Activated CD4-positive, alpha-beta T cell treated with anti-CD3 and anti-CD28 coated beads, Interleukin-2, amount 10 ng/mL, durations not matched to agents 24 days and 14 days (primary cell): ENCODE measurements at places on chromosomes 5 and 9.

DNA sequence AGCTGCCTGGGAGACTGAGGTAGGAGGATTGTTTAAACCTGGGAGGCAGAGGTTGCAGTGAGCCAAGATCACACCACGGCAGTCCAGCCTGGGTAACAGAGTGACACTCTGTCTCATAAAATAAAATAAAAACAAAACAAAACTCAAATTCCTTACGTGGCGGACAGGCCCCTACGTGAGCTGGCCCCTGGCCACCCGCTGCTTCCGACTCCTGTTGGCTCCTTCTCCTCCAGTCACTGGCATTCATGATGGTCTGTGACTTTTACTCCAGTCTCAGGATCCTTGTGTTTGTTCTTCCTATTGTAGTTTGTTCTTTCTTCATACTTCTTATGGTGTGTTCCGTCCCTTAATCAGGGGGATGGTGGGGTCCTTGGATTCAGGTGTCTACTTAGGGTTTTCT is 28.5 kb upstream of the ZFR start:
- H3K4me1 ChIP-seq: no peaks in the 10 kb centered on the region
- no peak overlapping the region for H3K4me3 ChIP-seq
- H3K27me3 ChIP-seq: peaks cover 7% of the 10 kb centered on the region

DNA sequence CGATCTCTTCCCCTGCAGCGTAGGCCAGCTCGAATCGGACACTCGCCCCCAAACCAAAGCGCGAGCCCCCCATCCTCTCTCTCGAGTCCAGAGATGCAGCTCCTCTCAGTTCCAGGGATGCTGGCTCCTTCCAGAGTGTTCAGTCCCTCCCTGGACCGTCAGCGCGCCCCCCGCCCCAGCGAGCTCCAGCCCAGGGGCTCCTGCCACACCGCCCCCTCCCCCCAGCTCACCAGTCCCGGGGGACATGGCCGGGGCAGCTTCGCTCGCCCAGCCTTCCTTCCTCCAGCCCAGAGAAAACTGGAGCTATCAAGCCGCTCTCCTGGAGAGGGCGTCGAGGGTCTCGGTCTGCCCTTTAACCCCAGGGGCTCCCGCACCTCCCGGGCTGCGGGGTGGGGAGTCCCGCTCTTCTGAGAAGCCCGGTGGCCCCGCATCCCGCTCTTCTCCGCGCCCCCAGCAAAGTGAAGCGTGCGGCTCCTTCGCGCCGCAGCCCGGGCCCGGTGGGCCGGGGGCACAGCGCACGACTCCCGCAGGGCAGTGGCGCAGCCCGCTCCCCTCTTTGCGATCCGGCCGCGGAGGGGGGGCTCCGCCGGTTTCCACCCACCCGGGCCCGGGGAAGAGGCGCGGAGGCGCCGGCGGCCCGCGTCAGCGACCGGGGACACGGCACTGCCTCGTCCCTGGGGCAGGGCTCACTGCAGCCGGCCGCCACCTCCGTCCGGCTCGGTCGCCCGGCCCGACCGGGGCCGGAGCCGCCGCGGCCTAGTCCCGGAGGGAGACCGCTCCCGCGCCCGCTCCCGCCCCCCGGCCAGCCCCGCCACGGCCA is 587 bp downstream of the MIER3 start:
- peaks cover 12% of the 10 kb centered on the region for H3K36me3 ChIP-seq
- H3K4me3 ChIP-seq: peak overlapping the region; percentile 98
- peak overlapping the region; percentile 90 for H3K27ac ChIP-seq
- DNase-seq: peak; percentile 79
- H3K4me1 ChIP-seq: peaks cover 20% of the 10 kb centered on the region

- H3K27me3 ChIP-seq: no peaks in the 10 kb centered on the region
- H3K4me1 ChIP-seq: no peaks in the 10 kb centered on the region
- no peaks in the 10 kb centered on the region for H3K36me3 ChIP-seq
- H3K27ac ChIP-seq: no peak overlapping the region
- no peak for DNase-seq
Observed at GRCh38 chr5:151509231-151509630, 61.8 kb downstream of the SLC36A1 start.

- DNase-seq: no peak
- no peaks in the 10 kb centered on the region for H3K27me3 ChIP-seq
- no peak overlapping the region for H3K27ac ChIP-seq
- H3K36me3 ChIP-seq: no peaks in the 10 kb centered on the region
Observed at GRCh38 chr9:29290516-29290915, 1717.2 kb upstream of the C9orf72 start.

DNA sequence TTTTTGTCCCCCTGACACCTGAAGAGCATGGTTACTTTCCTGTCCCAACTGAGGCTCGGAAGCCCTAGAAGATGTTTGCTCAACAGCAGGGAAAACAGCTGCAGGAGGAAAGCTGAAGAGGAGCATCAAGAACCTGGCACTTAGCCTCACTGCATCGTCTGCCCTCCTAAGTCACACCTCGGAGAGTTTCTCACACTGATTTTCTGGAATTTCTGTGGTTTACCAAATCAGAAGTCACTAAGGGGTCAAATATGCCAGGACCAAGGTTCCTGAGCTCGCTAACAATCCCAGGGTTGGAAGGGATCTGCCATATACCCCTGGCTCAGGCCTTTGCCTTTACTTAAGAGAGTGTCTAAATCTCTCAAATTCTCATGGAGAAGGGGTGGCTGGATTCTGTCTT is 5.3 kb downstream of the IL12B start:
- no peak overlapping the region for H3K4me3 ChIP-seq
- H3K4me1 ChIP-seq: peaks cover 1% of the 10 kb centered on the region
- H3K27ac ChIP-seq: no peak overlapping the region
- DNase-seq: no peak

DNA sequence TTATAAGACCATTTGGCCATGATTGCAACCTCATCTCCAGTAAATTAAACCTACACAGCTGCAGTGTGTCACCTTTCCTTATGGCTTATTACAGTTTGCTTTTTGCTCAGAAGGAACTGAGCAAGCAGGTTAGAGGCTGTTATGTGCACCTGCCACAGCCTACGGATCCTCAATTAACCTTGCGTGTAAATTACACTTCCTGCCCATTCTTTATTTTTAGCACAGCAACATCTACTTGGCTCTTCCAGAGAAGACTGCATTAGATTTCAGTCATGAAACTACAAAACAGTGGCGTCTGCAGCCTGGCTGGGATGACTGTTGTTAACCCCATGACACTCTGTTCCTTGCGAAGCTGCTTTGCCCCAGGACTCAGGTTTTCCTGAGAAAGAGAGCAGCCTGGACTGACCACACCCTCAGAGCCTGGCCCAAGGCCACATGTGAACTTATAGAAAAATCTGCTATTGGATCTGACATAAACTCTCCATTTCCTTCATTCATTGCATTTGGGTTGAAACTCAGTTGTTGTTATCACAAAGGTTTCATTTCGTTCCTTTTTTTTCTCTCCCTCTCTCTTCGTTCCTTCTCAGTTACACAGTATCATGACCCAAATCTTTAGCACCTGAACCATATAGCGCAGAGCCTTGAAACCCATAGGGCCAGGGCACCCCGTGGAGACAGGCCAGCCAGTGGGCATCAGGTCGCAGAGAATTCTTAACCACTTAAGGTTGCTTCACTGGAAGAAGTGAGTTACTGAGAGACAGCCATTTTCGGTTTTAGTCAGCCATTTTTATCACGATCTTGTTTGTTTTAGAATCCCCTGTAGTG is 138.6 kb downstream of the PALM2AKAP2 start:
- H3K27me3 ChIP-seq: no peaks in the 10 kb centered on the region
- peak overlapping the region; percentile 97 for H3K27ac ChIP-seq
- H3K4me3 ChIP-seq: peak overlapping the region; percentile 85
- H3K36me3 ChIP-seq: no peaks in the 10 kb centered on the region

DNA sequence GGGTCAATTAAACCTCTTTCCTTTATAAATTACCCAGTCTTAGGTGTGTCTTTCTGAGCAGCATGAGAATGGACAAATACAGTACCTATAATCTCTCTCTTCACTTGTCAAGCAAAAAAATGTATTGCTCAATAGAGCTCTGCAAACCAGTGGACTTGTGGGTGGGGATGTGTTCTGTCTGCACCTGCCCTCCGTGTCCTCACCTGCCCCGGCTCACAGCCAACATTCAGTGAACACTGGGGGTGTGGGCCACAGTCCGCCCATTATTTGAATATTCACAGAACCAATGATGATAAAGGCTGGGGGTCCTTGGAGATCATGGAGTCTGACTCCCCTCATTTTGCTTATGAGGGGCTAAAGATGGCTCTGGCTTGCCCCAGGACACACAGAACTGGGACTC is 36.9 kb upstream of the MED27 start:
- no peaks in the 10 kb centered on the region for H3K36me3 ChIP-seq
- no peak for DNase-seq
- H3K27ac ChIP-seq: no peak overlapping the region
- H3K27me3 ChIP-seq: peaks cover 20% of the 10 kb centered on the region
- no peaks in the 10 kb centered on the region for H3K4me1 ChIP-seq

DNA sequence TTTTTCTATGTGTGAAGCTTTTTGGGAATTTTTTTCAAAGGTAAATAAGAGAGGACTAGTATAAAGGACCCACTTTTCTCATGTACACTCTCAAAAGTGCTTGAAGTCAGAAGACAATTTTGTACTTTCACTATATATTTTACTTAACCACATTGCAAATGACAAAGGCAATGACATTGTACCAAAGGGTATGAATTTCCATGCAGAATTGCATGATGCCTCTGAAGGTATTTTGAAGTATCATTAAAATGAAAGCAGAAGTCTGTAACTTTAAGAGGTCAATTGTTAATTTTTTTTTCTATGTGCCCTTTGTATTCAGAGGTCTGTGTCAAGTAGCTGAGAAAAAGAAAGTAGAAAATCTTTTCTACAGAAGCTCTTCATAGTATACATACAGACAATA is 84.7 kb downstream of the ST8SIA4 start:
- H3K4me3 ChIP-seq: no peak overlapping the region
- H3K36me3 ChIP-seq: peaks cover 45% of the 10 kb centered on the region
- no peak overlapping the region for H3K27ac ChIP-seq
- H3K4me1 ChIP-seq: peaks cover 27% of the 10 kb centered on the region
- no peaks in the 10 kb centered on the region for H3K27me3 ChIP-seq
- no peak for DNase-seq

GRCh38 chr9:94586814-94587213 is 6.8 kb downstream of the FBP2 start:
- no peak for DNase-seq
- H3K4me1 ChIP-seq: peaks cover 18% of the 10 kb centered on the region
- peak overlapping the region; percentile 9 for H3K4me3 ChIP-seq

DNA sequence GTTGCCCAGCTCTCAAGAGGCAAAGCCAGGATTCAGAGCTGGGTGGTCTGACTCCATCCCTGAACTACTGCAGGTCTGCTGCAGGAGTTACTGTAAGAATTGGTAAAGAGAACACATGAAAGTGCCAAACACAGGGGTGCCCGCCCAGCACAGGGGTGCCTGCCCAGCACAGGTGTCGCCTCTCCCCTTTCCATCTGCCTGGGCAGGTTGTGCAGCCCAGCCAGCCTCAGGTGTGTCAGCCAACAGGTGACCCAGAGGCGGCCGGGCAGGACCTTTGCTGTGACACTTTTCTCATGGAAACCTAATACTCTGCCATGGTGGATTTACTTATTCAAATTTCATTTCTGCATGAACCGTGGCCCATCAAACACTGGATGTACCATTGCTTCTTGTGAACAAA is 289.7 kb upstream of the IRX4 start:
- no peak overlapping the region for H3K27ac ChIP-seq
- H3K4me1 ChIP-seq: no peaks in the 10 kb centered on the region
- no peaks in the 10 kb centered on the region for H3K36me3 ChIP-seq
- DNase-seq: no peak
- peaks cover 6% of the 10 kb centered on the region for H3K27me3 ChIP-seq

GRCh38 chr9:81207651-81208050 is 481.7 kb downstream of the TLE1 start:
- no peaks in the 10 kb centered on the region for H3K27me3 ChIP-seq
- H3K4me3 ChIP-seq: no peak overlapping the region
- no peaks in the 10 kb centered on the region for H3K4me1 ChIP-seq
- H3K27ac ChIP-seq: no peak overlapping the region
- H3K36me3 ChIP-seq: no peaks in the 10 kb centered on the region

GRCh38 chr9:70411121-70411929 is 3.1 kb downstream of the KLF9 start:
- H3K36me3 ChIP-seq: peaks cover 17% of the 10 kb centered on the region
- H3K4me3 ChIP-seq: peak overlapping the region; percentile 97
- H3K4me1 ChIP-seq: peaks cover 60% of the 10 kb centered on the region
- peak overlapping the region; percentile 99 for H3K27ac ChIP-seq
- peak; percentile 84 for DNase-seq

DNA sequence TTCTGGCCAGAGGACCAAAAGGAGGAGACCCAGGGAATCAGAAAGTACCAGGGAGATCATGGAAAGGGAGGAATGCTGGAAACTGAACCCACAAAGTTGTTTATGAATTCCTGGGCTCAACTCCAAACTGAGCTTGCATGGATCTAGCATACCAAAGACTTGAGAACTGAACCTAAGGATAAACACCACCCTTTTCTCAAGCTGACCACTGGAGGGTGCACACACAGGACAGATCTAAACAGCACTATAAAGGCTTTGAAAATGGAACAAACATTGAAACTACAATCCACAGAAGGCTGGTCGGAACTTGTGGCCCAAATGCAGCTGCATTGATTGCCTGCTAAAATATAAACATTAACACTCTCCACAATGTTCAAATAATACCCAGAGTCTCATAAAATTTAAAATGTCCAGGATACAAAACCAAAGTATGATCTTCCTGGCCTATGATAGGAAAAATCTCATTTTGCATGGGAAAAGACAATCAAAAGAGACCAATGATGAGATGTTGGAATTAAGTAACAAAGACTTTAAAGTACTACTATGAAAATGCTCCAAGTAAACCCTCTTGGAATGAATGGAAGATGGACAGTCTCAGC is 15.6 kb upstream of the IRF1 start:
- peaks cover 4% of the 10 kb centered on the region for H3K36me3 ChIP-seq
- peak; percentile 74 for DNase-seq
- H3K27me3 ChIP-seq: peaks cover 10% of the 10 kb centered on the region
- H3K4me1 ChIP-seq: peaks cover 27% of the 10 kb centered on the region
- no peak overlapping the region for H3K4me3 ChIP-seq
- no peak overlapping the region for H3K27ac ChIP-seq

GRCh38 chr5:81787474-81788242 is 36.8 kb upstream of the SSBP2 start:
- H3K27me3 ChIP-seq: peaks cover 2% of the 10 kb centered on the region
- DNase-seq: peak; percentile 49
- no peak overlapping the region for H3K4me3 ChIP-seq
- no peaks in the 10 kb centered on the region for H3K36me3 ChIP-seq
- no peak overlapping the region for H3K27ac ChIP-seq

DNA sequence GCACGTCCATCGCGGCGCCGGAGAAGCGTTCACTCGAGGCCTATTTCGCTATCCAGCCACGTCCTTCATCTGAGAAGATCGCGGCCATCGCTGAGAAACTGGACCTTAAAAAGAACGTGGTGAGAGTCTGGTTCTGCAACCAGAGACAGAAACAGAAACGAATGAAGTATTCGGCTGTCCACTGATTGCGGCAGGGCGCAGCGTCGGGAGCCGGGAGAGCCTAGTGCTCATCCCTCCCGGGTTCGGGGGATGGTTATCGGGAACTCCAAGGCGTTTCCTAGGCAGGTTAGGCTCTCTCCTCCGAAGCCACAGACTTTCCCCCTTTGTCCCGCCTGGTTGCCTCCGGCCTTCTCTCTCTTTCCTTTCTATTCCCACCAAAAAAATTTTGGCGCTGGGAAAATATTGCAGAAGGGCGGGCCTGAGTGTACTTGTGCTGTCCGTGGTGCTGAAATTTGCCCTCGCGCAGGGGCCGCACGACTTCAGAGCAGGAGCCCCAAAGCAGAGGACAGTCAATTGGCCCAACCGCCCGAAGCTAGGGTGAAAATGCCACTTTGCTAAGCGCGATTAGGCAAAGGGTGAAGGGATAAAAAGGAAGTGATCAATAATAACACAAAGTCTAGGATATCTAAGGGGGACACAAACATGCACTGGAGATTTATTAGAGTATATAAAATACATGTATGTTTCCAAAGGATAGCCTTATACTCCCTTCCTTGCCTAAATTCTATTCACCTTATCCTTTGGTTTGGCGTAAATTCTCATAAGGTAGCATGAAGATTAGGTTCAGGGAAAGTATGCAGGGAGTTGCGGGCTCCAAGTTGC is 1.8 kb downstream of the POU4F3 start:
- H3K4me3 ChIP-seq: no peak overlapping the region
- peak; percentile 86 for DNase-seq
- peaks cover 86% of the 10 kb centered on the region for H3K27me3 ChIP-seq
